ENCODE measurements at places on chromosomes 7 and 10.

DNA sequence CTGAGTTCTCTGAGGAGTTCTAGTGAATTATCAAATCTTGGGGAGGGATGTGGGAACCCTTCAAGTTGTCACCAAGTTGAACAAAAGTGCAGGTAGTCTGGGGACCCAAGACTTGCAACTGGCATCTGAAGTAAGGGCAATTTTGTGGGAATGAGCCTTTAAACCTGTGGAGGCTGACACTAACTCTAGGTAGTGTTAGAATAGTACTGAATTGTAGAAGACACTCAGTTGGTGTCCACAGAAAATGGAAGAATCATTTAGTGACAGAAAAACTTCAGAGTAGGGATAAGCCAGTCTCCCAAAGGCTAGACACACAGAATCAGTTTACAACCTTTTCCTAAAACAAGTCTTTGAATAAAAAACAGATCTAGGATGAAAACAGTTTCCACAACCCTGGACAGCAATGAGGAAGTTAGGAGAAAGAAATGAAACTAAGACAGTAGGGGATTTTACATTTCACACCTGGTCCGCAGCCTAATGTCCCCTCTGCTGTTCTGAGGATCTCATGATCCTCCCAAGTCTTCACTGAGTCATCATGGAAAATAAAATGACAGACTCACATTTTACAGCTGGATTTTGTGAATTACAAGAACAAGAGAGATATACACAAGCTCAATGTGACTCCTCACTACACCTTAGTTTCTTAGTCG, 23.0 kb upstream of the ING3 start:
- no peak for DNase-seq

DNA sequence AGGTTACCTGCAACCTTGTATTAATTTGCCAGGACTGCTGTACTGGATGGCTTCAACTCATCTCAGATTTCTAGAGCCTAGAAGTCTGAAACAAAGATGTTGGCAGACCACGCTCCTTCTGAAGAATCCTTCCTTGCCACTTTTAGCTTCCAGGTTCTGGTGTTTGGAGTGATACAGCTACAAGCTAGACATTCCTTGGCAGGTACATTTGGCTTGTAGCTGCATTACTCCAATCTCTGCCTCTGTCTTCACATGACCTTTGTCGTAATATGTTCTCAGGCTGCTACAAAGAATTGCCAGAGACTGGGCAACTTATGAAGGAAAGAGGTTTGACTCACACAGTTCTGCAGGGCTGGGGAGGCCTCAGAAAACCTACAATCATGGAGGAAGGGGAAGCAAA, 146.3 kb downstream of the GALNT17 start:
- DNase-seq = no peak

GRCh38 chr7:101953248-101953819, 135.9 kb downstream of the CUX1 start:
- no peak for DNase-seq

GRCh38 chr10:71331736-71332135, 12.7 kb downstream of the SLC29A3 start:
- DNase-seq = no peak

DNA sequence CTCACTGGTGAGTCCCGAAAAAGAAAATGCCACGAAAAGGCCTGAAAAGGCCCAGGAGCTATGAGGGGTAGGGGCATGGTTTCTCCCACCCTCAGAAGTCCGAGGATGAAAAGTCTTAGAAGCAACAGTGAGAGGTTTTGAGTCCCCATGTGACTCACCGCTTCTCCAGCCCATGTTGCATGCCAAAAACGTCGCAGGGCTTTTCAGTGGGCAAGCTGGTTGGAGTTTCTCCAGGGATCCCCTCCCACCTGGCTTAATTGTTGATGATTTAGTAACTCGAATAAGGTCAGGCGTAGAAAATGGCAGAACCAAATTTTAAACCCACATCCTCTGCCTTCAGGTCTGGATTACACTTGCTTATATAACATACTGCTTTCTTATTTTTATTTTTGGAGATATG, 96.3 kb upstream of the ARMC3 start:
- no peak for DNase-seq

DNA sequence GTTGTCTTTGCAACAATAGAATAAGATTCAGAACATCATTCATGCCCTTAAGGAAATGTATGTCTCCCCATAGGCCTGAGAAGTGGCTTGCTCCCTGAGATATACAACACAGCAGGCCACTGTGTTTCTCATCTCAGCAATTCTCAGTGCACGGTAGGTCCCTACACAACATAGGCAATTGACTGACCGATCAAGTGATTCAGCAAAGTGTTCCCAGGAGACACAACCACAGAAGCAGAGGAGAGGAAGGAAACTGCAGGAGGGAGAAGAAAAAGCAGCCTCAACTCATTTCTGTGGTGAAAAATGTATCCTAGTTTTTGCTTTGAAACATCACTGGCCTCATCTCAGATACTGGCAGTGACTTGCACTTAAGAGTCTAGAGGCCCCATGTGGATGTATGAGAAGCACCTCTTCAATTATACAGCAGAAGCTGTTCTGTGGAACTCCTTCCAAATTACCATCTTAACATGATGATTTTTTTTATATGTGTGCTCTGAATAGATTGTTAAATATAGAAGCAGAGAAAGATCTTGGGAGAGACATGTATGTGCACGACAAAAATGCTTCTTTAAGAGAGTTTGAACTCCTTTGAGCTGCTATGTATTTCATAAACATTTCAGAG, 306.8 kb downstream of the XPNPEP1 start:
- DNase-seq = no peak

- DNase-seq = no peak
Measured at GRCh38 chr7:140876519-140877248, 48.0 kb downstream of the BRAF start.

DNA sequence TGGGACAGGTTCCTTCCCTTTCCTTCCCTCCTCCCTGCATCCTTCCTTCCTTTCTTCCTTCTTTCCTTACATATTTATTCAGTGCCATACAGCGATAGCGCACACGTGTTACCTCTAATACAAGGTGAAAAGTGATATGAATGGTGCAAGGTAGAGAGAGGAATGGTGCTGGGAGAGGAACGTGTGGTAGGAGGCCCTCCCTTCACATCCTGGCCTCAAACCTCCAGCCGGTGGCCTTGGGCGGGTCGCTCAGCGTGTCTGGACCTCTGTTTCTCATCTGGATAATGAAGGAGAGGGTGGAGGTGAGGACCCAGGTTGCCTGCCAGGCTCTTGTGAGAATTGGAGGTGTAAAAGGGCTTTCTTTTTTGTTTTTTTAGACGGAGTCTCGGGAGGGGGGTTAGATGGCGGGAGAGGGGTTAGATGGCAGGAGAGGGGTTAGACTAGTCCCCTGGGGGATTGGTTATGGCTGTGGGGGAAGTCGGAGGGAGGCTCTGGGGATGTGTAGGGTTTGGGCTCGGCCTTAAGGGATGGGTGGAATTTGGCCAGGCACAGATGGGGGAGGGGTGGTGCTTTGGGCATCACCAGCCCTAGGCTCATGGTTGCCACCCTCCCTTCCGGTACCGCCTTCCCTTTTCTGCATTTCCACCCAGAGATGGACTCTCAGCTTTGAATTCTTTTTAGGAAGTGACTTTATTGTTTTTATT, 14.9 kb downstream of the CHST3 start:
- DNase-seq = no peak

DNA sequence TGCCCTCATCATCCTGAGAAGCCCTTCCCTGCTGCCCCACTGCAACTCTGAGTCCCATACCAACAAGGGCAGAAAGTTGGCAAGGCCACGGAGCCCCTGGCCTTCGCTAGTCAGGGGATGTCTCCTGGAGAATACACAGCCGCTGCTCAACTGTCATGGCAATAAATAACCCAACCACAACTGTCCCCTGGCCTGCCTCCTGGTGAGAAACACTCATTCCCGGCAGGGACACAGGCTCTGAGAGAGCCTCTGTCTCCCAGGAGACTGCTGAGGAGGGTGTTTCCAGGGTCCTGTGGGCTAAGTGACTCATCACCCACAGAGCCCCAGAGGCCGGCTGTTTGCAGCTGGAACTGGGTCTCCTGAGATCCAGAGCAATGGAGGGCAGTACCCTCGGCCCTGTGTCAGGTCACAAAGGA, 354.1 kb downstream of the TNS3 start:
- DNase-seq = no peak

GRCh38 chr10:103125323-103126267, 67.5 kb downstream of the NT5C2 start:
- no peak for DNase-seq

GRCh38 chr7:129772646-129773280, 161.2 kb downstream of the NRF1 start:
- DNase-seq = no peak

DNA sequence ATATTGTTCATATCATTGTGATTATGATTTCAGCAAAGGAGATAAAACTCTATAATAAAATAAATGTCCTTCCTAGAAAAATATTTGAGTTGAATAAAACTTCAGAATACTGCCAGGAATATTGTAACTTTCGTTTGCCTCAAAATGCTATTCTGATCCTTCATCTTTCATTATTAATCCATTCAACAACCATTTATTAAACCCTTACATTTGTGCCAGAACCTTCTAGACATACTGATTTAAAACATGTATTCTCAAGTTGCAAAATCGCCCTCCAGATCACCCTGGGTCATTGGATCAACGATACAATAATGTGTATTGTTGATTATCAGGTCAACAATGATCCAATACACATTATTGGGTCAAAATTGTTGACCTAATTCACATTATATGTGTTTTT, 759.8 kb downstream of the CNTNAP2 start:
- no peak for DNase-seq

DNA sequence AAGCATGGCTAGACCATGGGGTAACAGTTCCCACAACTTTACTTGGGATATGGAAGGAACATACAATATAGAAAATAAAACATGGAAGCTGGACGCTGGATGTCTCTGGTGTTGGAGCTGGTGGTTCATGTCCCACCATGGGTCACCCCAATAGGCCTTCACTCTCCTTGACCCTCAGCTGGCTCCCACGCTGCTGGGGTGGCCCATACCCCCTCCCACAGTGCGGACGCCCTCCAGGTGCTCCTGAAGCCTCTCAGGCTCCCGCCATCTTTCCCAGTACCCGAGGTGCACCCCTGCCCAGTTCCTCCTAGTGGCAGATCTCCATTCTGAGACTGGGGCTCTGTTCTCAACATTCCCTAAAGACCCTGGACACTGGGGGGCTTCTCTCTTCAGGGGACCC, 5.8 kb upstream of the CPA1 start:
- no peak for DNase-seq

DNA sequence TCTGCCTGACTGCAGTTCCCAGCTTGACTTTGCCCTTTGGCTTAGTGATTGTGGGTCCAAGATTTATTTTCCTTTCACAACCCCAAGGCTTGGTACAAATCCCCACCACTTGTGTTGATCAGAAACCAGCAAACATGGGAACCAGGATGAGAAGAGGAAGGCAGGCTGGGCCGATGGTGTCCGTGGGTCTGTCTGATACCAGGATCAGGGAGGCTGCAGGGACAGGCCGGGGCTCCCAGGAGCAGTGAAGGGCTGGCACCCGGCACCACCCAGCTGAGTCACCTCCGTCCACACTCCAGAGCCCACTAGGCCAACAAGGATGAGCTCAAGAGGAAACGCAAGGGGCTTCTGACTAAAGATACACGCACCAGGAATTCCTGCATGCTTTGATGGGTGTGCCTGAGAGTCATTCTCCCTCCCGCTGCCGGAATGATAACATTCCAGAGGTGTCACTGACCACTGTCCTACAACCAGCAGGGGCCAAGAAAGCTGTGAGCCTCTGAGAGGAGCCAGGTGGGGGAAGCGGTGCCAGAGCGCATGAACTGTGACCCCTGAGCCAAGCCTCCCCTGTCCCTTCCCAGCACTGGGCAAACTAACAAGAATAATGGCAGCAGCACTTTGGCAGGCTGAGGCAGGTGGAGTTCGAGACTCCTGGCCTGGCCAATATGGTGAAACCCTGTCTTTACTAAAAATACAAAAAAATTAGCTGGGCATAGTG, 29.2 kb upstream of the PROSER2 start:
- DNase-seq = no peak

DNA sequence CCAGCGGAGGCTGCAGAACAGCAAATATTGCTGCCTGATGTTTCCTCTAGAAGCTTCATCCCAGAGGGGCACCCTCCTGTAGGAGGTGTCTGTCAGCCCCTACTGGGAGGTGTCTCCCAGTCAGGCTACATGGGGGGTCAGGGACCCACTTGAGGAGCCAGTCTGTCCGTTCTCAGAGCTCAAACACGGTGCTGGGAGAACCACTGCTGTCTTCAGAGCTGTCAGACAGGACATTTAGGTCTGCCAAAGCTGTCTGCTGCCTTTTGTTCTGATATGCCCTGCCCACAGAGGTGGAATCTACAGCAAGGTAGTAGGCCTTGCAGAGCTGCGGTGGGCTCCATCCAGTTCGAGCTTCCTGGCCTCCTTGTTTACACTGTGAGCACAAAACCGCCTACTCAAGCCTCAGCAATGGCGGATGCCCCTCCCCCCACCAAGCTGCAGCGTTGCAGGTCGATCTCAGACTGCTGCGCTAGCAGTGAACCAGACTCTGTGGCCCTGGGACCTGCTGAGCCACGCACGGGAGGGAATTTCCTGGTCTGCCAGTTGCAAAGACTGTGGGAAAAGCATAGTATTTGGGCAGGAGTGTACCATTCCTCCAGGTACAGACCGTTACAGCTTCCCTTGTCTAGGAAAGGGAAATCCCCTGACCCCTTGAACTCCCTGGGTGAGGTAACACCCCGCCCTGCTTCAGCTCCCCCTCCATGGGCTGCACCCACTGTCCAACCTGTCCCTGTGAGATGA, 17.7 kb upstream of the MINDY3 start:
- DNase-seq = no peak

- DNase-seq = no peak
Measured at GRCh38 chr7:144649120-144649519, 186.7 kb downstream of the TPK1 start.

DNA sequence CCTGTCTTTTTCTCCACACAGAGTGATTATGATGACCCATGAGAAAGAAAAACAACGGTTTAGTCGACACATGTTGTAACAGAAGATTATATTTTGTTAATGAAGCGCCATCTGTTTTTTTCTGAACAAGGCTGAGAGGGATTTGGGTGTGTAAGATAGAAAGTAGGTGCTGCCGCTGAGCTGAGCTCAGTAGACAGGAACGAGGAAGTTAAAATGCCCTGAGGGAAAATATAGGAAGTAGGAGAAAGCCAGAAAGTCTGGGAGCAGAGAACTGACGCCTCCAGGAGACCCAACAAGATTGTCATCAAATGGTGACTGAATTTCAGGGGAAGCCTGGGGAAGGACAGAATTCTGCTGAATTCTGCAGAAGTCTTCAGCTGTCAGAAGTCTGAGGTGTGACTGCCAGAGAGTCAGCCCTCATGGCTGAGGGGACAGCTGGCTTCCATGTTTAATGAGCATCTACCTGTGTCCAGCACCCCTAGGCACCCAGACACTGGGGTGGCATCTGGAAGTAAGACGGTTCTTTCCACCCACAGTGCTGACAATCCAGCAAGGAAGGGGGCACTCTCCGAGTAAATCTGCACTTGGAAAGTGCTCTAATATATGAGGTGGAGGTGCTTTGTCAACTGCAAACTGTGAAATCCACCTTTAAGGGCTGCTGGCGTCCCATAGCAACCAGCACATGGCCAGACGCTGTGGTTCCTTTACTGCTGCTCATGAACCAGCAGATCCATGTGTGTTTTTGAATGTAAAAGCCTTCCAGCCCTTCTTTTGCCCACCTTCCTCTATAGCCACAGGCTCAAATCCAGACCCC, 12.5 kb upstream of the TSPAN15 start:
- no peak for DNase-seq
